ENCODE measurements at places on chromosomes 2 and 18.

- no peak for DNase-seq
Observed at GRCh38 chr2:149561309-149561926, 26.2 kb downstream of the MMADHC start.

DNA sequence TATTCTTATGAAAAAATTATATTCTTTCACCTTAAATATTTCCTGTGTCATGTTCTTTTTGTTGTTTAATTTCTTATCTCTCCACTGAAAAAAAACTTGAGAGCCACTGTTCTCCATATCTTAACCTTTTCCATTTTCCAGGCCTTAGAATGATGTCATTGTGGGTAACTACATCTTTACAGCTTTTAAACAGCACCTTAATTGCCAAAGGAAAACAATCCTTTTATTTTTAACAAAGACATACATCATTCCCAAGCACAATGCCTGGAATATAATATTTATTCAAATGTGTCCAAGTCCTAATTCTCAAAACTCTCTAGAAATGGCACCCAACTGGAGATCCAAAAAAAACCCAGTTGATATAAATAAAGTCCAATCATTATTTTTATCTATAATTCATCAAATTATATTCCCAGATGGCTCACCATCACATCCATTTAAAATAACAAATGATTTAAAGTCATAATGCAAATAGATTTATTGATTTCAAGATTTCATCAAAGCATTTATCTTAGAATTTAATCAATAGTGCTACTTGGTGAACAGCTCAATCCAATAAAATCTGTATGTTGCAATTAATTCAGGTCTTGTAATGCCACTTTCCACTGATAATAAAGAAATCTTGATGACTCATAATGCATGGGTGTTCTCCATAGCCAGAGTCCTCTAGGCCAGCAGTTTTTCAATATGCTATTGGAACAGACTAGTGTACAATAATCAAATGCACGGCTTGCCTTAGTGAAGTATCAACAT lies 107.1 kb upstream of the MAPRE2 start:
- DNase-seq, result no peak

DNA sequence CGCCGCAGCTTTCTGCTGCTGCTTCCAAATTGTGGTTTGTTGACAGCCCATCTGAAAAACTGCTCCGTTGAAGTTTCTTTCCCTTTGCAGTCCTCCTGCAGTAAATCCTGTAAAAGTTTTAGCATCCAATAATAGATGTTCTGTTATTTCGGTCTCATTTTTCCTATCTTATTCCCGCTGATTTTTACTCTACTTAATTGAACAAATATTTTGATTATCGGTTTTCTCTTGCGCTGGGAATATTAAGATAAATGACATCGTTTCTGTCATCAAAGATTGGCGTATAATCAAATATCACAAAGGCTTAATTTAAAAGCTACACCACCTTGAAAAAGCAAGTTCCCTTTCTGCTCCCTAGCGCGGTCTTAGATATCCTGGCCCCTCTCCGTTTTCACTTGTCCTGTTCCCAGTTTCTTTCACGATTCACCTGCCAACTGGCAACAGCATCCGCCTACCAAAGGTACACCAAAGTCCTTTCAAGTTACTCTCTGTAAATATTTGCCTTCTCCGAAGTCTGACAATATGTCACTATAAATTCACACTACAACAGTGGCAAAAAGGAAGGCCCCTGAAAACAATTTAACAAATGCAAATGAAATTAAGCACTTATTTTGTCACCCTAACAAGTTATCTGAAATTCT lies 1.0 kb upstream of the STRN start:
- no peak for DNase-seq

DNA sequence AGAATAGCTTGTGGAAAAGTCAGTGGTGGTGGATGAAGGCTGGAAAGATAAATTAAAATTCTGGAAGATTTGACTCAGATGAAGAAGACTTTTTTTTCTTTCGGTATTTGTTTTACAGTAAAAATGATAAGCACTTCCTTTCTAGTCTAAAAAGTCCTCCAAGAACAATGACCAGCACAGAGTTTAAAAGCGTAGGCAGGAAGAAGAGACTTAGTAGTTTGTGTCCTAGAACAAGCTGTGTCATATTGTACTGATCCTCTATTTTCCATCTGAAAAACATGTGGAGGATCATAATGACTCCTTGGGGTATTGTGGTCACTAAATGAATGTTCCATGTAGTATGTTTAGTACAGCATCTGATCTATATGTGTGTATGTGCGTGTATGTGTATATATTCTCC lies 132.4 kb upstream of the FSHR start:
- DNase-seq, result no peak

DNA sequence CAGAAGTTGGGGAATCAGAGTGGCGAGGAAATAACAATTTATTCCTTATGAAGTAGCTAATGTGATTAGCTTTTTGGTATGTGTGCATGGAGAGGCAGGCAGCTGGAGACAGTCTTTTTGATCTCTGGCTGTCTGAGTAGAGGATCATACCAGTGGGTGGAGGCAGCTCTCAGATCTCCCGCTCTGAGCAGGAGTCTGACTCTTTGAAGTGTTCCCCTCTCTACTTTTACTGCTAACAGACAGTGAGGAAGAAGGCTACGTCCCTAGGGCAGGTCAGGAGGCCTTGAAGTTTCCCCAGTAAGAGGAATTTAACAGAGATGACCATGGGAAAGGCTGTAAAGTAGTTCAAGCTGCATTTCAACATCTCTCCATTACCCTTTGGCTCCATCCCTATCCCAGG lies 111.9 kb upstream of the REG3A start:
- DNase-seq, result no peak

DNA sequence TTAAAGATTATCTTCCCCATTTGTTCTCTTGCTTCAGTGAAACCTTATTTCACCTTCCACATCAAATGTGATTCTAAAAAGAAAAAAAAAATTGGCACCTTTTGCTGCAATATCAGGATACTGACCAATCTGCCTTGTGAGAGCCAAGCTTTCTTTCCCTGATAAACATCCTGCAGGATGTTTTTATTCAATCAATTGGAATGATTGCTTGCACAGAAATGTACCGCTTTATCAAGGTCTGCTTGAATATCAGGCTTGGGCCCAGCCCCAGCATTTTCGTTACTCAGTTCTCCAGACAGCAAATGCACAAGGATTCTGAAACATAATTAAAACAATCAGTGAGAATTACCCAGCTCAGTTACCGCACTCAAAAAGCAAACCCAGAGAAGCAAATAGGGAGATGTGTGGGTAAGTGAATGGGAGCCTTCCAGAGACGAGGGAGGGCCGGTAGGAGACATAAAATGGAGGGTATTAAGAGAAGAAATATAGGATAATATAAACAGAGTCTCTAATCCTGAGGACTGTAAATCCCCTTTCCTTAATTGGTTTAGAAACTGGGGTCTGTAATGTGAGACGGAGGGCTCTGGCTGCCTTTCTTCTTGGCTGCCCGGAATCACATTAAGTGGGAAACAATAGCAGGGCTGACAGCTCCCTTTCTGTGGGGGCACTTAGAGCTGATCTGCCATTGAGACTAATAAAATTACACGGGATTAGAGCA lies 291.8 kb downstream of the ICOS start:
- DNase-seq, result no peak

- no peak for DNase-seq
Observed at GRCh38 chr2:38398739-38399138, 21.7 kb upstream of the ATL2 start.

DNA sequence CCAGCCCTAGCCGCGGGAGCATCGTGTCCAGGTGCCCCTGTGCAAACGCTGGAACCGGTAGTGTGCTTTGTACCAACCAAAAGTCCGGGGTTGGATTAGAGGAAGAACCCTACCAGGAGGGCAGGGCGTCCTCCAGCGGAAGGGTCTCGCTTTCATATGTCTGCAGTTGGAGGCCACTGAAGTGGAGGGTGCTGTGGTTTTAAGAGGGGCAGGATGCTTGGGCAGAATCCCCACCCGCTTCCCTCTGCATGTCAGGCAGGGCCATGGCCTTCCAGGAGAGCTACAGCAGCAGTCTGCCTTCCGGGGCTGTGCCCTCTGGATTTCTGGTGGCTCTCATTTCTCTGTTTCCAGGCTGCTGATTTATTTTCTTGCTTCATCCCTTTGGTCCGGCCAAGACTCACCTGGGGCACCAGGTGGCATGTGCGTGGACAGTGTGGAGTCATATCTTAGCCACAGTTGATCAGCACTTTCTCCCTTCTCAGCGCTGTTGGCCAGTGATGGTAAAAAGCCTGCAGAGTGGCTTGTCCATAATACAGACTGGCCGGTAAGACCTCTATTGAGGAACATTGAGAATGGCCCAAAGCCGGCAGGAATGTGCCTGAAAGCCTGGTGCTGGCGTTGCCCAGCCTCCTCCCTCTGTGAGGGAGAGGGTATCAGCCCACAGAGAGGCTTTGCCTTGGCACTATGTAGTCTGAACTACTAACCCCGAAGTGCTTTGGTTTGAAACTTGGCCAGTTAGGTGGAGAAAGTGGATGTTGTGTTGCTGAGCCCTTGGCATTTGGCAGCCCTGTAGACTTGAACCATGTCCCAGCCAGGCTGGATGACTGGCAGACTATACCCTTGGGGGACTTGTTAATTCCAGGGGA lies 1.8 kb downstream of the AGAP1 start:
- no peak for DNase-seq

- DNase-seq, result no peak
Observed at GRCh38 chr2:2926858-2927175, 450.8 kb downstream of the EIPR1 start.

DNA sequence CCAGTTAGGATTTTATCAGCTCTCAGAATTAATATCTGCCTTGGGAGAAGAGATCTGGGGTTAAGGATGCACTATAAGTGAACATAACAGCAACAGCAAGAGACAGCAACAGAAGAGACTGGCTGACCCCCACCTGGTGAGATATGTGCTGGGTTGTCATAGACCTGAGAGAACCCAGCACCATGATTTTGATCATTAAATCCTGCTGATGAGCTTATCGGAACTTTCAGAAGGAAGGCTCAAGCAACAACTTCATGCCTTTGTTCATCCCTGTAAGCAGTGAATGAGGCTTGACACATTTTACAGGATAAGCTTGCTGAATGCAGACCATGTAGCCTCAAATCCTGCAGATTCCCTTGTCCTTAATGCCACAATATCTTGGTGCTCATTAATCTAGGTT lies 100.0 kb downstream of the POLE4 start:
- no peak for DNase-seq

DNA sequence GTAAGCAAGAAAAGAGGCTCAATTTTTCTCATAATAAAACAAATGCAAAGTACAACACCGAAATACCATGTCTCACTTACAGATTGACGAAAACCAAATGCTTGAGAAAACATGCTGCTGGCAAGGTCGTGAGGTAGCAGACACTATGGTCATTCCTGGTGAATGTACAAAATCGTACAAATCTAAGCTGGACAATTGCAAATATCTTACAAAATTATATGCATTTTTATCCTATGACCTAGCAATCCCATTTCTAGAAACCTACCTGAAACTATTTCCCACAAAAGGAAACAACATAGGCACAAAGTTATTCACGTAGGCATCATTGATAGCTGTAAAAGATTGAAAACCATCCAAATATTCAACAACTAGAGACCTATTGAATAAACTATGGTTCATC lies 54.0 kb downstream of the SCG2 start:
- no peak for DNase-seq

DNA sequence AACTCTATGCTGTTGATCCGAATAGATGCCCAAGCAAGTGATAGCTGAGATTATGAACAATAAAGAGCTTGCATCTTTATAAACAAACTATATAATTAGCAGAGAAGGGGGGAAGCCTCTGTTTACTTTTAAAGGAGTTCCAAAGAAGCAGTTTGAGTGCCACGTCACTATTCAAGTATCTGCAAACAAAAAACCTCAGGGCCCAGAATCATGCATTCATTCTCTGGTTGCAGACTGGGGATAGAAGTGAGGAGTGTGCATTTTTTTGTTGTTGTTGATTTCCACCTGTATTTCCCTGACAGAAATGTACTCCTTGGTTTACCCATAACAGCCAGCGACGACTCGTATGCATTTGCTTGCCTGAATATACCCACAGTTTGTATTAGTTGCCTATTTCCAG lies 264.3 kb downstream of the PTGR3 start:
- no peak for DNase-seq

DNA sequence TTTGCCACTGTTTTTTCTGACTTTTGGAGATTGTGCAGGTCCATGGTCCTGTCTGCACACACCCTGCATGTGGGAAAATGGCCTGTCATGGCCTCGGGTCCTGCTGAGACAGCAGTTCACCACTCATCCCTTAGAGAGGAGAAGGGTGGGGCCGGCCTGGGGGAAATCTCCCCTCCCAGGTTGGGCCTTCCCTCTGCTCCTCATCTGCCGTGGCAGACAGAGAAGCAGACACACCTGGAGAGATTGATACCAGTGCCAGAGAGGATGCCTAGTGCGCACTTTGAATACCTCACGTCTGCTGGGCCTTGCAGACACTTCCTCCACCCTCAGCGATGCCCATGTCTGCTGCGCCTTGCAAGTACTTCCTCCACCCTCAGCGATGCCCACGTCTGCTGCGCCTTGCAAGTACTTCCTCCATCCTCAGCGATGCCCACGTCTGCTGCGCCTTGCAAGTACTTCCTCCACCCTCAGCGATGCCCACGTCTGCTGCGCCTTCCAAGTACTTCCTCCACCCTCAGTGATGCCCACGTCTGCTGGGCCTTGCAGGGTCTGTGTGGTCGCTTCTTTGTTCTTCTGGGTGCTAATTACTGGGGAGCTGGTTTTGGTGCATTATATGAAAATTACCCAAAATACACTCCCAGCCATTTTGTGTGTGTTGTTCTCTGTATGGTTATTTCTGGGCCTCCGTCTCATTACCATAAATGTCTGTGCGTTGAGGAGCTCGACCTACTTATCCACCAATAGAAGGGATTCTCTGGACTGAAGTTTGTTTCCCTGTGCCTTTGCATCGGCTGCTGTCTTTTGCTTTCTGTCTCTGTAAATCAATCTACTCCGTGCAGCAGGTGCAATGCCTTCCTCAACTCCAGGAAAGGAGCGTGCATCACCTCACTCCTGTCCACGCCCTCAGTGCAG lies 186.9 kb upstream of the PXDN start:
- no peak for DNase-seq

- no peak for DNase-seq
Observed at GRCh38 chr2:101048756-101049155, 46.7 kb downstream of the RPL31 start.

DNA sequence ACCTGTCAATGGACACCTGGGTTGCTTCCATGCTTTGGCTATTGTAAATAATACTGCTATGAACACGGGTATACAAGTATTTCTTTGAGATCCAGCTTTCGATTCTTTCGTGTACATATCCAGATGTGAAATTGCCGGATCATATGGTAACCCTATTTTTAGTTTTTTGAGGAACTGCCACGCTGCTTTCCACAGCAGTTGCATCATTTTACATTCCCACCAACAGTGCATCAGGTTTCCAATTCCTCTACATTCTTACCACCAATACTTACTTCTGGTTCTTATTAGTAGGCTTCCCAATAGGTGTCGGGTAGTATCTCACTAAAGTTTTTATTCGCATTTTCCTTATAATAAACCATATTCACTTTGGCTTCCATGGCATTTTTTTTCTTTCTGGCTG lies 69.6 kb downstream of the PID1 start:
- no peak for DNase-seq

- DNase-seq, result no peak
Observed at GRCh38 chr2:77009307-77009706, 512.9 kb downstream of the LRRTM4 start.
